Heart left ventricle (tissue), 16 donors: ENCODE measurements at places on chromosomes 6 and 20. TPM values are rescaled to one million over a fixed set of nuclear protein-coding genes. Genes with fewer than 3 reads are reported as not detected.

GRCh38 chr6:48429021-48429420, 318.0 kb upstream of the PTCHD4 start:
- DNase-seq = no peak

DNA sequence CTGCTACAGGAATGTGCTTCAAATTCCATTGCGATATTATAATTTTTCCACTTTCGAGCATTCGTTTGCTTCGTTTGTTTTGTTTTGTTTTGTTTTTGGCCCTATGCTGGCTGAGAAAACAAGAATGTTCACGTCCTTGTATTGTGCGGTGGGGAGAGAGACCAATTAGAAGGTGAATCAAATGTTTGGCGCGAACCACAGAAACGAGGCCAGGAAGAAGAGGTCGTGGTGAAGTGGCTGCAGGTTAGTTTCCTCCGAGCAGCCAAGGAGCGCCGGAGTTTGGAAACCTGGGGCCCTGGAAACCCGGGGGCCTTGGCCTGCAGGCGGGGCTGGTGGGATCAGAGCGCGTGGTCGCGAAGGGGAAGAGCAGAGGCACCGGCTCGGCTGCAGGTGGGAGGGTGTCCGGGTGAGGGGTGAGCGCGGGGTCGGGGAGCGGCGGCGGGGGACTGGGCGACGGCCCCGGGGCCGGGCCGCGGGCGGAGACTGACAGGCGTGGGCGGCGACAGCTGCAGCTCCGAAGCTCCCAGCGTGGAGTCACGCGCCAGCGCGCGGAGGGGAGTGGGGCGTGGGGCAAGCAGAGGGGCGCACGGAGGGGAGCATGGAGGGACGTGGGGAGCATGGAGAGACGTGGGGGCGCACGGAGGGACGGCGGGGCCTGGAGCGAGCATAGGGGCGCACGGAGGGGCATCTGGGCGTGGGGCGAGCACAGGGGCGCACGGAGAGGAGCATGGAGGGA, 141.5 kb upstream of the PDE10A start:
- peak; percentile 40 for DNase-seq

Gene SNAI1
- total RNA-seq = 2.3 TPM

DNA sequence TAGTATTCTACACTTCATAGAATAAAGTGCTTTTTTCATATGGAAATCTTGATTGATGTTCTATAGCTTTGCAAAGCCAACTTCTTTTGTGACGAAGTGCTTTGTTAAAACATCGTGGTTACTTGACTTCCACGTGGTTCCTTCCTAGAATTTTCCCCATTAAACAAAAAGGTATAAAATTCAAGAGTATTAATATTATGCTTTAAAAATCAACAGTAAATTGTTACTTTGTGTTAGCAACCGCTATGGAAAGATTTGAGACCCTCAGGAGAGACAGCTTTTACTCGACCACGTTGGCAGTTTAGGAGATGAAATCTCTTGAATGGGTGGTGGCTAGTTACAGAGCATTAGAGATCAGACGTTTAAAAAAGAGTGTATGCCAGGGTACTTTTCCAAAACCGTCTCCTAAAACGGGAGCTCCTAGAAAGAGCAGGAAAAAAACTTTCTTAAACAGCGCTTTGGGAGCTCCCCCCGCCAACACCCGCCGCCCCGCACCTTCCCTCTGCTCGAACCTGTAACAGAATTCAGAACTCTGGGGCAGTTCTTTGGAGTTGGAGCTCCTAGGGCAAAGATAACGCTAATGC, 920 bp downstream of the GJA1 start:
- DNase-seq = no peak

Gene ADTRP
- total RNA-seq = not detected

Gene NKAIN4
- not detected for total RNA-seq

Gene LPIN3
- total RNA-seq = 19.0 TPM

- DNase-seq = no peak
These were observed 673.4 kb downstream of the QKI start for GRCh38 chr6:164087870-164088269.

Gene SF3B5
- total RNA-seq = 218 TPM

- no peak for DNase-seq
These were observed 7.1 kb upstream of the NKX2-2 start for GRCh38 chr20:21520702-21521595.

Gene SASH1
- total RNA-seq = 47.5 TPM

- no peak for DNase-seq
These were observed 691.5 kb upstream of the MAP3K7 start for GRCh38 chr6:91278416-91278815.

Gene LTB
- total RNA-seq = not detected

DNA sequence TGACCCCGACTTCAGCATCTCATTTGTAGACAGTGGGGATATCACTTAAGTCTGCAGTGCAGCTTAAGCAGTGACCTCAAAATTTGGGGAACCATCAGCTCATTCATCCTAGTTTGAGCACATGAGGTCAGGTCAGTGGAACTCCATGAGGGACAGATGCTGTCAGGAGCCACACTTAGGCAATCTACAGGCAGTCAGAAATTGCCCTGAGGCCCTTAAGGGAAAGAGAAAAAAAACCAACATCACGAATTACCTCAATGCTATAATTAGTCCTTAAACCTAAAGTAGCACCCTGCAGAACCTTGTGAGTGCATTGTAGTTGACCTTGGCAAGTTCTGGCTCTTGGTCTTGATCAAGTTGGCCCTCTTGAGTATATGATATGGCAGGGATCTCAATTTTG, 21.1 kb downstream of the TMEM74B start:
- no peak for DNase-seq

DNA sequence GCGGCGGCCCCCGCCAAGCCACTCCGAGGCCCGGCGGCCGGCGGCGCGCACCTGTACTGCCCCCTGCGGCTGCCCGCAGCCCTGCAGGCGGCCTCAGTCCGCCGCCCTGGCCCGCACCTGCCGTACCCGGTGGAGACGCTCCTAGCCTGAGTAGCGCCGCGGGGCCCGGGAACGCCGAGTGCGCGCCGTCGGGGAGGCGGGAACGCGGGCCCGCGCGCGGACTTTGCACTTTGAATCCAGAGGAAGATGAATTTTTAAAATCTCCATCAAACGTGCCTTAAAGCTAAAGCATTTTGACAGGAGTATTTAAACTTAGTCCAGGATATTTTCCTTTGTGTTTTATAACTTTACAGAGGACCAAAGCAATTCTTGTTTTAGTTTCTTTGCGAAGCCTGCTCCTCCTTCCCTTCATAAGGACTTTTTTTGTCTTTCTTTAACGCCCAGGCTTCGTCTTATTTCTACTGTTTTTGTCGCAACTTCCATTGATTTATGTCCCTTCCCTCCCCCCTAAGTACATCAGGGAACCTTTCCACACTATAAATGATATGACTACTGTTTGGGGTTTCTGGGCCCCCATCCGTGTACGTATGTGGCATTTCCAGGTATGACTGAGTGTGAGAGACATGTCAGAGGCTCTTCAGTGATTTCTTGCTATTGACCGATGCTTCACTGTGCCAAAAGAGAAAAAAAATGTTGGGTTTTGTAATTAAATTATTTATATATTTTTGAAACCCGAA, 2.0 kb downstream of the FOXQ1 start:
- no peak for DNase-seq

Gene TP53TG5
- total RNA-seq = 0.82 TPM

Gene SCUBE3
- total RNA-seq = 4.6 TPM

Gene BMP2
- total RNA-seq = 6.2 TPM

GRCh38 chr20:58911970-58912369, 59.5 kb downstream of the GNAS start:
- DNase-seq = no peak

Gene UBE3D
- total RNA-seq = 5.3 TPM

- no peak for DNase-seq
These were observed 95.5 kb upstream of the ZNF184 start for GRCh38 chr6:27568226-27568897.
